HFFc6 (cell line): ENCODE measurements at places on chromosomes 7 and 10.

GRCh38 chr10:7389346-7389745, 21.5 kb downstream of the SFMBT2 start:
- no peak for DNase-seq

- DNase-seq: peak; percentile 6
Measured at GRCh38 chr7:104627516-104627915, 299.1 kb downstream of the LHFPL3 start.

- no peak for DNase-seq
Measured at GRCh38 chr7:105325216-105325904, 63.4 kb downstream of the SRPK2 start.

DNA sequence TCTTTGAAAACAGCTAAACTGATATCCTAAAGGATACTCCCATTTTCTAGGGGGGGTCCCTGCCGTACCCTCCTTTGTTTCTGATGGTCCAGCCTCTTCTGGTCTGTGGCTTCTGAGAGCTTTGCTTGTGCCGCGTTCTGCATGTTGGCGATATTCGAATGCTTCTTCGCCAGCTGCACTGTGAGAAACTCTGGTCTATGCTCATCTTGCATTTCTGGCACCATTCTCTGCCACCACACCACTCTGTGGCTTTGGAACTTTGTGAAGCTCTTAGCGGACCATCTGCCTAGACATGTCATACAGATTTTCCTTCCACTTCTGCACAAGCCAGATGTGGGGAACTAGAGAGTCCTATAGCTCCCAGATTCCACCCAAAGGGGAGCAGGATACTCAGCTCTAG, 197.2 kb downstream of the REEP3 start:
- DNase-seq: no peak
